ENCODE measurements at places on chromosomes 3 and 15.

DNA sequence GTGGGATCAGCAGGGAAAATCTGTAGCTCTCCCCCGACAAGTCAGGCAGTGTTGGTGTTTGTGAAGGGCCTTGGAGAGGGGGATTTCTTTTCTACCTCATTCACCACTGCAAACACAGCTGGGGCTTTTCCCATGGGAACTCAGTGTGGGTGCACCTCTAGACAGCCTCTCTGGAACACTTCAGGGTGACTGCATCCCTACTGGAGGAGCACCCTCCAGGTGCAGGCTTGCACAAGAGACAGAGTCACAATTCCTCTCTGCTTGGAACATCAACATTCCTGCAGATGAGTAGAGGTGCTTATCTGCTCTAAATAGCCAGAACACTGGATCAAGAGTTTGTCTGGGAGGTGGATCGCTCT lies 72.7 kb upstream of the AKAP13 start:
- no peak for DNase-seq

GRCh38 chr15:55758580-55758986 lies 15.6 kb upstream of the PRTG start:
- DNase-seq: no peak

GRCh38 chr15:58374147-58374546 lies 57.6 kb upstream of the LIPC start:
- no peak for DNase-seq

- DNase-seq: no peak
Measured at GRCh38 chr15:40825661-40826422, 2.7 kb downstream of the PPP1R14D start.
